ENCODE measurements at places on chromosomes 7 and 10. TPM values are rescaled to one million over a fixed set of nuclear protein-coding genes. Genes with fewer than 3 reads are reported as not detected.

GRCh38 chr10:93673791-93674190, 28.6 kb downstream of the FRA10AC1 start:
- DNase-seq: no peak
- no peaks in the 10 kb centered on the region for H3K27me3 ChIP-seq
- no peak overlapping the region for H3K27ac ChIP-seq
- no peaks in the 10 kb centered on the region for H3K4me1 ChIP-seq

DNA sequence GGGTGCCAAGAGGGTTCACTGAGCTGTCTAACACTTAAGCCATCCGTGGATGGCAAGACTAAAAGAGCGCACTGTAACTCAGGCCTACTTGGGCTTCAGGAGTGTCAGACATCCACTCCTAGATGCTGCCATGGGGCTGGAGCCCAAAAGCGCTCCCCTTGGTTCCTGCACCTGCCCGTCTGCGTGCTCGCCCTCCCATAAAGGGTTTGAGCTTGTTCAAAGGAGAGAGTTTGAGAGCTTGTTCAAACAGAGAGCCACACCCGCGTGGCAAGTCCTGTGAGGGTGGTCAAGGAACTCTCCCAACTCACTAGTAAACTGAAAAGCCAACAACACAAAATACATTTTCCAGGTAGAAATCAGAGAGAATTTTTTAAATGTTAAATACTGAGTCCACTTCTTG, 256.7 kb downstream of the SEMA3A start:
- no peaks in the 10 kb centered on the region for H3K27me3 ChIP-seq
- no peak overlapping the region for H3K27ac ChIP-seq
- no peaks in the 10 kb centered on the region for H3K4me1 ChIP-seq
- no peaks in the 10 kb centered on the region for H3K36me3 ChIP-seq
- H3K4me3 ChIP-seq: no peak overlapping the region

DNA sequence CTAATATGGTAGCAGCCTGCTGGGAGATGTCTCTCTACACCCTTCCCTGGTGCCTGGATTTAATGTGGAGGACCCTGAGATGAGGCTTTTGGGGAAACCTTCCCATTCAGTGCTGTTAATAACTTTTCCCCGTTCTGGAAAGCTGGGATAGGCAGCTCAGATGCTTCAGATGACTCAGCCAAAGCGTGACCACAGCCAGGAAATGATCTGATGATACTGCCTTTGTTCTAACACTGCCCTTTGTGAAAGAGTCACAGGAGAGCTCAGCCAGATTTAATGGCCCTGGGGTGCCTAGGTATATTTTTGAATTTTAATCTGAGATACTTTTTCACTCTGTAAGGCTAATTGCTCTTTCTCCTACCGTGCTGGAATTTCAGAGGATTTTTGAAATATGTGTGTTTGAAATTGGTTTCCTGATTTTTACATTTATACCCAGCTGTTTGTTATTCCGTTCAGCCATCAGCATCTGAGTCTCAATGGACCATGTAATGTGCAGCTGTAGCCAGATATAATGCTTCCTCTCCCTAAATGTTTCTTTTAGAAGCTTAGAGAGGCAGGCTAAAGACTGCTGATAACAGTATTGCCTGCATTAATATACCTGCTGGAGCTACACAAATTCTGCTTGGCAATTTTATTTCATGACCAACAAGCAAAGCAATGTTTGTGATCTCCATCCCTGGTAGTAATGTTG, 17.8 kb downstream of the CELF2 start:
- H3K27me3 ChIP-seq: no peaks in the 10 kb centered on the region
- no peak overlapping the region for H3K4me3 ChIP-seq
- H3K27ac ChIP-seq: no peak overlapping the region
- no peaks in the 10 kb centered on the region for H3K36me3 ChIP-seq
- DNase-seq: no peak

GRCh38 chr7:5662828-5663227, 118.6 kb downstream of the RNF216 start:
- no peaks in the 10 kb centered on the region for H3K27me3 ChIP-seq
- no peak overlapping the region for H3K4me3 ChIP-seq
- peaks cover 17% of the 10 kb centered on the region for H3K36me3 ChIP-seq
- DNase-seq: no peak

GRCh38 chr7:112422842-112423496, 27.3 kb upstream of the IFRD1 start:
- no peak overlapping the region for H3K4me3 ChIP-seq
- H3K27ac ChIP-seq: no peak overlapping the region
- H3K4me1 ChIP-seq: peaks cover 3% of the 10 kb centered on the region
- DNase-seq: no peak

- no peaks in the 10 kb centered on the region for H3K36me3 ChIP-seq
- H3K4me3 ChIP-seq: no peak overlapping the region
- peaks cover 35% of the 10 kb centered on the region for H3K4me1 ChIP-seq
- H3K27ac ChIP-seq: peak overlapping the region; percentile 36
- no peak for DNase-seq
- no peaks in the 10 kb centered on the region for H3K27me3 ChIP-seq
These were observed 61.4 kb upstream of the STEAP1B start for GRCh38 chr7:22561321-22561811.

DNA sequence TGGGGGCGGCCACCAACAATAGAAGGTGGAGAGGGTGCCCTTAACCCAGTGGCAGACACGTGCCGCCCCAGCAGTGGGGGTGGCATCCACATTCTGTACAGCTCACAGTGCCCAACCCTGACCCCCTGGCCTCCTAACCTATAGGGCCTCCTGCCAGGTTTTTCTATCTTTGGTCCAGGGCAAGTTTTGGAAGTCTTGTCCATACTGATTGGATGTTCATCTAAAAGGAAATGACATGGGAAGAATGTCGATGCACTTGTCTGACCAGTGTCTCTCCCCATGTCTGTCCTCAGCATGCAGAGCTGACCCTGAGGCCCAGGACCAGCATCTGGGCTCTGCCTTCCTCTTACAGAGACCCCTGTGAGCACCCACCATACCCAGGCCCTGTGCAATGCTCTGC, 32.3 kb upstream of the ANTXRL start:
- H3K36me3 ChIP-seq: no peaks in the 10 kb centered on the region
- H3K27ac ChIP-seq: no peak overlapping the region
- H3K4me3 ChIP-seq: no peak overlapping the region
- no peaks in the 10 kb centered on the region for H3K27me3 ChIP-seq

DNA sequence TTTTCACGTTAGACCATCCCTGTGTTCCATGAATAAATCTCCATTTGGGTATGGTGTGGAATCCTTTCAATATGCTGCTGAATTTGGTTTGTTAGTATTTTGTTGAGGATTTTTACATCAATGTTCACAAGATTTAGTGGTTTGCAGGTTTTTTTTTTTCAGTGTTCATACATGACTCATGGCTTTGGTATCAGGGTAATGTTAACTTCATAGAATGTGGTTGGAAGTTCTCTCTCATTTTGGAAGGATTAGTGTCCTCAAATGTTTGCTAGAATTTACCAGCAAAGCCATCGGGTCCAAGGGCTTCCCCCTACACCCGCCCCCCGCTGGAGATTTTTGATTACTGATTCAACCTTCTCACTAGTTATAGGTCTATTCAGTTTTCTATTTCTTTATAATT, 398.0 kb downstream of the NXPH1 start:
- DNase-seq: no peak
- H3K4me1 ChIP-seq: no peaks in the 10 kb centered on the region
- no peaks in the 10 kb centered on the region for H3K36me3 ChIP-seq
- no peak overlapping the region for H3K27ac ChIP-seq
- H3K4me3 ChIP-seq: no peak overlapping the region
- no peaks in the 10 kb centered on the region for H3K27me3 ChIP-seq

KCND2 gene
- total RNA-seq: 25.2 TPM

TMEM270 gene
- not detected for total RNA-seq

CALML5 gene
- total RNA-seq: not detected

LIPJ gene
- 0.28 TPM for total RNA-seq

OR9A2 gene
- total RNA-seq: 0.28 TPM

DBF4 gene
- 14.1 TPM for total RNA-seq

TMEM106B gene
- total RNA-seq: 120 TPM

SH3PXD2A gene
- total RNA-seq: 32.2 TPM

COL13A1 gene
- 11.4 TPM for total RNA-seq

All from spinal cord (tissue), 10 donors.